ENCODE measurements at places on chromosomes 2 and 18. TPM values are rescaled to one million over a fixed set of nuclear protein-coding genes. Genes with fewer than 3 reads are reported as not detected.

GRCh38 chr2:9252002-9252357 lies 45.4 kb downstream of the ASAP2 start:
- H3K27ac ChIP-seq, result peak overlapping the region; percentile 96
- H3K4me1 ChIP-seq, result peaks cover 62% of the 10 kb centered on the region
- DNase-seq, result peak; percentile 84
- peaks cover 12% of the 10 kb centered on the region for H3K27me3 ChIP-seq
- no peaks in the 10 kb centered on the region for H3K36me3 ChIP-seq

DNA sequence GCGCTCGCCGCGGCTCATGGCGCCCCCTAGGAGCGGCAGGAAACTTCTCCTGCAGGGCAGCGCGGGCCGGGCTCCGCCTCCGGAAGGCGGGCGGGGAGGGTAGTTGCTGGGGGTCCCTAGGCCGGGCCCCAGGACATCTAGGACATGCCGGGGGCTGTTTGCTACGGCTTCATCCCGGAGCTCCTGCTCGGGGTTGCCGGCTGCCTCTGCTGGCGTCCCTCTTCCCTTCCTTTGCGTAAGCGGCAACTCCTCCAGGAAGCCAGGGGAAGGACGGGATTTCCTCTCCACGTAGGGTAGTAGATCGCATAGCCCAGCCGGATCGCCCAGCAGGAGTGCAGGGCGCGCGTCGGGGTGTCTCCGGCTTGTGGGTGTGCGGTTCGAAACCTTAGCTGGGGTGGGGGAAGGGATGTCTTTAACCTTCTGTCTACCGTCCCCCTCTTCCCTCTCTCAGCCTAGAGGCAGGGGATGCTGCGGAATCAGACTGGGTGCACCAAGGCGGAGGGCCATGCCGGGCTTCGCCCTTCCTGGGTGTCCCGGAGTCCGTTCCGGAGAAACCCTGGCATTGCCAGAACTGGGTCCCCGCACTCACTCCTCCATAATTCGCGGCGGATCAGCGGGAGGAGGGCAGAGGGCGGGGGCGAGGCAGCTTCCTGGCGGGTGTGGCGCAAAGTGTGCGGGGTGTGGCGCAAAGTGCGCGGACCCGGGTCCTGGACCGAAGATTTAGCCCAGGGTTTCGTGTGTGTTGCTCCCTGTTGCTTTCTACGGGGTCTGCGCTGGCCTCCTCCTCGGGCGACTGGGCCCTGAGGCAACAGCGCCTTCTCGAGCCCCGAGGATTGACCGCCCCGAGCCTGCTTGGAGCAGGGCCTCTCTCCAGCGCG lies 12.2 kb upstream of the SKOR2 start:
- no peaks in the 10 kb centered on the region for H3K36me3 ChIP-seq
- H3K4me1 ChIP-seq, result peaks cover 13% of the 10 kb centered on the region
- DNase-seq, result peak; percentile 75
- H3K4me3 ChIP-seq, result peak overlapping the region; percentile 89

DNA sequence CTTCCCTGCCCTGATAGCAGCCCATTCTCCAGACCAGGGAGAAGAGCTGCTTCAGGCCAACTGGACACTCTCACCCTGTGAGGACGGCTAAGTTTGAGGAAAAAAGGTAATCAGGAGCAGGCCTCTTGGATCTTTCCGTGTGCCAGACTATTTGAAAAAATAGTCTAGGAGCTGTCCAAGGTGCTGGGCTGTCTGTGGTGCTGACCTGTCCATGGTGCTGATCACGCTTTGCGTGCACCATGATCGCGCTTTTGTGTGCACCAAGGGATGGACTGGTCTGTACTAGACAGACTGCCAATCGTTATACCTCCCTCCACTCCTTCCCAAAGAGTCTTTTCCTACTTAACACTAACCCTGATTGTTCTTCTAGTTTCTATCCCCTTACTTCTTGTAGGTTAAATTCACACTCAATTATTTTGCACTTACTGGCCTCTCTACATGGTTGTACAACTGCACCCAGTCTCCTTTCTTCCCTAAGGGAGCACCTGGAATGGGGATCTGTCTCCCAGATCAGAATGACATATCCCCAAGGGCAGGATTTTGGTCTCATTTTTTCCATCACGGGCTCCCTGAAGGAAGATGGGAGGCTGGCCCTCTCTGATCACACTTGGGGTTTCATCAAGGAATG lies 295.4 kb downstream of the CELF4 start:
- no peak for DNase-seq
- H3K27me3 ChIP-seq, result peaks cover 2% of the 10 kb centered on the region
- H3K27ac ChIP-seq, result no peak overlapping the region
- peaks cover 10% of the 10 kb centered on the region for H3K36me3 ChIP-seq
- peaks cover under 1% of the 10 kb centered on the region for H3K4me1 ChIP-seq

GRCh38 chr18:23359421-23359820 lies 93.7 kb upstream of the RIOK3 start:
- H3K36me3 ChIP-seq, result peaks cover 10% of the 10 kb centered on the region
- peaks cover 7% of the 10 kb centered on the region for H3K4me1 ChIP-seq
- DNase-seq, result no peak
- H3K4me3 ChIP-seq, result no peak overlapping the region

Gene CHST9
- not detected for total RNA-seq

- H3K27ac ChIP-seq, result no peak overlapping the region
- no peak for DNase-seq
- H3K4me3 ChIP-seq, result no peak overlapping the region
- no peaks in the 10 kb centered on the region for H3K36me3 ChIP-seq
Observed at GRCh38 chr18:59813942-59814341, 85.9 kb upstream of the PMAIP1 start.

- no peak for DNase-seq
- H3K27me3 ChIP-seq, result peaks cover 1% of the 10 kb centered on the region
- H3K27ac ChIP-seq, result no peak overlapping the region
- H3K4me1 ChIP-seq, result peaks cover 4% of the 10 kb centered on the region
- H3K36me3 ChIP-seq, result peaks cover 3% of the 10 kb centered on the region
- H3K4me3 ChIP-seq, result no peak overlapping the region
Observed at GRCh38 chr2:16031848-16032159, 91.5 kb downstream of the MYCN start.

GRCh38 chr2:11444737-11445136 lies 21.2 kb downstream of the E2F6 start:
- no peak overlapping the region for H3K4me3 ChIP-seq
- no peak for DNase-seq
- H3K36me3 ChIP-seq, result peaks cover 29% of the 10 kb centered on the region
- H3K27ac ChIP-seq, result no peak overlapping the region

GRCh38 chr2:227406177-227407031 lies 18.7 kb upstream of the SCYGR1 start:
- H3K4me1 ChIP-seq, result peaks cover 11% of the 10 kb centered on the region
- no peak overlapping the region for H3K4me3 ChIP-seq
- no peaks in the 10 kb centered on the region for H3K36me3 ChIP-seq
- no peak overlapping the region for H3K27ac ChIP-seq
- DNase-seq, result peak; percentile 38

Gene MFSD2B
- total RNA-seq, result 0.29 TPM

Gene TBR1
- not detected for total RNA-seq

DNA sequence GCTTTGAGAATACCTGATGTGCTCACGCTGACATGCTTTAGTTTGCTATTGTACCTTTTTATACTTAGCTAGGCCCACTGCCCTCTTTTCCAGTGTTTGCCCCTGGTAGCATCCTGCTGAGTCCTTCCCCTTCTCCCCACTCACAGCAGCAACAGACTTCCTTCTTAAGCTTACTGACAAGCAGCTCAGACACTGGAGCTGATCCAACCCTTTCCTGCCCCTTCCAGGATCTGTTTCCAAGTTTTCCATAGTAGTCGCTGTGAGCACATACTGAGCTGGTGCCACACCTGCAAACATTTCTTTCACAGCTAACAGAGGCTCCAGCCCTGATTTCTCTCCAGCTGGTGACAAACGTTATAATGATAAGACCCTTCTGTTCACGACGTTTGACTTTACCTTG lies 991.4 kb upstream of the CELF4 start:
- no peak overlapping the region for H3K4me3 ChIP-seq
- H3K4me1 ChIP-seq, result no peaks in the 10 kb centered on the region
- H3K27me3 ChIP-seq, result no peaks in the 10 kb centered on the region
- H3K36me3 ChIP-seq, result no peaks in the 10 kb centered on the region

DNA sequence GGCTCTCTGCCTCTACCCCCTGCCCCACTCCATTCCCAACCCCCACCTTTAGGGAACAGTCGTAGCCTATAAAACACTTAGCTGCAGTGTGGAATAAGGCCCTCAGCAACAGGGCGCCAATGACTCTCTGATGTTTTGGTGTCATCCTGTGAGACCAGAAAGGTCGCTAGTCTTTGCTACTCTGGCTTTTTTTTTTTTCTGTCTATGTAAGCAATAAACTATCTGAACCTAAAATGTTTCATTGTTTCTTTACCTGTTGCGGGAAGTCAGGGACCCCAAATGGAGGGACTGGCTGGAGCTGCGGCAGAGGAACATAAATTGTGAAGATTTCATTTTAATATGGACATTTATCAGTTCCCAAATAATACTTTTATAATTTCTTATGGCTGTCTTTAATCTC lies 154.6 kb downstream of the COPS8 start:
- H3K4me3 ChIP-seq, result no peak overlapping the region
- no peak for DNase-seq
- peaks cover 1% of the 10 kb centered on the region for H3K27me3 ChIP-seq
- no peak overlapping the region for H3K27ac ChIP-seq
- H3K4me1 ChIP-seq, result no peaks in the 10 kb centered on the region

DNA sequence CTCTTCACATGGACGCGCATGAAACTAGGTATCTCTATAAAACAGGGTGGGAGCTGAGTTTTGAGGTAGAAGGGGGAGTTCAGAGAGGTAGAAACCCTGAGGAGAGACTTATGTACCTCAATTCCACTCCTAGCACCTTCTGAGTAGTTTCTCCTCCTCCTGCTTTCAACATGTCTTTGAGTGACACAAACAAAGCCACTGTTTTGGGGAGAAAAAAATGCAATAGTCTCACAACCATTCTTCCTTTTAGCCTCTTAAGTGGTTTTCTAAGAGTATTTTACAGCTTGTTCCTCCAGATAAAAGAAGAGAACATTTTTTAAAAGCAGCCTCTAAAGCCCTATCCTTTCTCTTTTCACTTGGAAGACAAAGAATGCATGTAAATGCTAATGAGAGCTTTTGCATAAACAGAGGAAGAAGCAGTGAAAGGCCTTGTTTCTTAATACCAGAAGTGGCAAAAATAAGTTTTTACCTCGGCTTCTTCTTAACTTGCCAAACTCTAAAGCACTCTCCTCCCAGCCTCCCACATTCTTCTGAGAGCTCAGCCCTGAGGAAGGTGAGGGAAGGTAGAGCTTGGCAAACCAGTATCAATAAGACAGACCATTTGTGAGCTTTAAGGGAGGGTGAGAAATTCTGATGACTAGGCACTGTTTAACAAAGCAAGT lies 1304.4 kb upstream of the ACVR2A start:
- peaks cover 4% of the 10 kb centered on the region for H3K27me3 ChIP-seq
- no peak overlapping the region for H3K27ac ChIP-seq
- no peak for DNase-seq
- H3K4me1 ChIP-seq, result peaks cover 2% of the 10 kb centered on the region
- no peak overlapping the region for H3K4me3 ChIP-seq
- H3K36me3 ChIP-seq, result no peaks in the 10 kb centered on the region

GRCh38 chr2:116809109-116809508 lies 1005.4 kb upstream of the DDX18 start:
- no peaks in the 10 kb centered on the region for H3K4me1 ChIP-seq
- no peak for DNase-seq
- H3K36me3 ChIP-seq, result no peaks in the 10 kb centered on the region
- H3K27ac ChIP-seq, result no peak overlapping the region
- no peak overlapping the region for H3K4me3 ChIP-seq

DNA sequence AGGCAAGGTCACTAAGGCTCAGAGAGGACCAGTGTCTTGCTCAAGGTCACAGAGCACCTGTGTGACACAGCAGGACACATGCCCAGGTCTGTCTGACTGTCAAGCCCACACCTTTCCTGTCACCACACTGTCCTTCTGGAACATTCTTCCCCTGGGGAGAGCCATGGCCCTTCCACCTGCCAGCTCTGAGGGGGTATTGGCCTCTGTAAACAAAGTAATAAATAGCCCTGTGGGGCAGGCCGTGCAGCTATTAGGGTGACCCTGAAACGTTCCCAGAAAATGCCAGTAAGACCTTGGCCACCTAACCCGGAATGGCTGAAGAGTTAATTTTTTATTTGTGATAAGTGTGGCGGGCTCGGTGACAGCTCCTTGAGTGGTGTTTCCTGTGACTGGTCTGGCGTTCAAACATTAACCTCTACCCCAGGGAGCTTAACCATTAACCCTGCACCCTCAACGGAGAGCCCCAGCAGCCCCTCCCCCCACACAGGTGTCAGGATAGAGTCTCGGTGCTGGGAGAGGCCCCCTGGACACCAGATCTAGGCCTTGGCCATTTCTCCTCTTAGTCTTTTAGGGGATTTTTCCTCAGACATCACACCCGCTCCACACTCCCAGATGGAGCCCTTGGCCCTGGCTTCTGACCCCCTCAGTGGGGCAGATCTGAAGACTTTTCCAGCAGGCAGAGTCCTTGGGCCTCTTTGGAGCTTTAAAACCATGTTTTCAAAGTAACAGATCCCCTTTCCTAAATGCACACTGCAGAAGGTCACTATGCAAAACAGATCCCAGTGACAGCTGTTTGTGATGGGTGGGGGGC lies 36.6 kb downstream of the SCTR start:
- peaks cover 10% of the 10 kb centered on the region for H3K4me1 ChIP-seq
- DNase-seq, result no peak
- peaks cover 5% of the 10 kb centered on the region for H3K27me3 ChIP-seq

- no peaks in the 10 kb centered on the region for H3K36me3 ChIP-seq
- H3K4me1 ChIP-seq, result no peaks in the 10 kb centered on the region
- peaks cover 3% of the 10 kb centered on the region for H3K27me3 ChIP-seq
- H3K27ac ChIP-seq, result no peak overlapping the region
- H3K4me3 ChIP-seq, result no peak overlapping the region
- DNase-seq, result no peak
Observed at GRCh38 chr2:113692698-113693428, 63.6 kb downstream of the SLC35F5 start.

- peaks cover 4% of the 10 kb centered on the region for H3K27me3 ChIP-seq
- H3K27ac ChIP-seq, result no peak overlapping the region
- no peak overlapping the region for H3K4me3 ChIP-seq
- DNase-seq, result no peak
- peaks cover 37% of the 10 kb centered on the region for H3K4me1 ChIP-seq
- H3K36me3 ChIP-seq, result no peaks in the 10 kb centered on the region
Observed at GRCh38 chr18:11986061-11986460, 4.8 kb downstream of the IMPA2 start.

Gene RNF152
- 16.9 TPM for total RNA-seq

- no peak for DNase-seq
- peaks cover 8% of the 10 kb centered on the region for H3K27me3 ChIP-seq
- no peak overlapping the region for H3K4me3 ChIP-seq
- H3K36me3 ChIP-seq, result no peaks in the 10 kb centered on the region
Observed at GRCh38 chr2:132390076-132390475, 26.5 kb upstream of the GPR39 start.

Gene KIF5C
- 673 TPM for total RNA-seq

GRCh38 chr2:146939991-146940685 lies 904.7 kb upstream of the ACVR2A start:
- H3K4me3 ChIP-seq, result no peak overlapping the region
- no peak for DNase-seq
- peaks cover 7% of the 10 kb centered on the region for H3K4me1 ChIP-seq
- no peak overlapping the region for H3K27ac ChIP-seq
- H3K36me3 ChIP-seq, result no peaks in the 10 kb centered on the region

Measured in glutamatergic neuron (in vitro differentiated cells).